Substantia nigra (tissue), 51 donors: ENCODE measurements at places on chromosomes 3 and 15.

DNA sequence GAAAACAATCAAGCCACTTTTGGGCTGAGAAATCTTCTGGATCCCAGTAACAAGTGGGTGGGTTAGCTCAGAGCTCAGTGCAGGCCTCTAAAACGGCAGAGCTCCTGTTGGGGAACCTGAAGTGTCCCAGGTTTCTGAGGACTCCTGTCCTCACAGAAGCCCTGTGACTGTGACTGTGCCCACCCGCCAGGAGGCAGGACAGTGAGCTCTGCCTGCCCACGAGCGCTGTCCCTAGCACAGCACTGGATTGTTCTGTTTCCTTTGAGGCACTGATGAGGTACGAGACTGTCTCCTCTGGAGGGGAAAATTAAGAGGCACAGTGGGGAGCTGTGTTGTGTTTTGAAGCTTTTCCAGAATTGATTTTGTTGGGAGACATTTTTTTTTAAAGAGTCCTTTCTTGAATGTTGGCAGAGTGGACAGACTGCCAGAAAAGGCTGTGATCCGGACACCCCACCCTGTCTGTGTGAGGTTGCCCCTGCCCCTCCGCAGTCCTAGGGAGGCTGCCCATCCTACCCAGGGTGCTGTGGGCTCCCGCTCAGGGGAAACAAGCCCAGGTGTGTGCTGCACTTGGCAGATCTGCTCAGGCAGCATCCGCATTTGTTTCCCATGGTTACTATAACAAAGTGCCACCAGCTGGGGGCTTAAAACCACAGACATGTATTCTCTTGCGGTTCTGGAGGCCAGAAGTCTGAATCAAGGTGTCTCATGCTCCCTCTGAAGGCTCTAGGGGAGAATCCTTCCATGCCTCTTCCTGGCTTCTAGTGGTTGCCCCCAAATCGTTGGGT lies 66.6 kb upstream of the LARS2 start:
- DNase-seq, result no peak

GRCh38 chr3:45055032-45055410 lies 28.9 kb downstream of the CLEC3B start:
- DNase-seq, result no peak

- no peak for DNase-seq
These were observed 2.4 kb upstream of the KLF13 start for GRCh38 chr15:31324186-31324585.

- no peak for DNase-seq
These were observed 13.0 kb downstream of the PLD1 start for GRCh38 chr3:171797265-171797679.

- DNase-seq, result no peak
These were observed 27.3 kb downstream of the DUSP7 start for GRCh38 chr3:52029053-52029452.

- DNase-seq, result no peak
These were observed 40.2 kb upstream of the SEC61A1 start for GRCh38 chr3:128012050-128012449.

GRCh38 chr15:96470681-96471310 lies 140.3 kb downstream of the NR2F2 start:
- DNase-seq, result no peak

DNA sequence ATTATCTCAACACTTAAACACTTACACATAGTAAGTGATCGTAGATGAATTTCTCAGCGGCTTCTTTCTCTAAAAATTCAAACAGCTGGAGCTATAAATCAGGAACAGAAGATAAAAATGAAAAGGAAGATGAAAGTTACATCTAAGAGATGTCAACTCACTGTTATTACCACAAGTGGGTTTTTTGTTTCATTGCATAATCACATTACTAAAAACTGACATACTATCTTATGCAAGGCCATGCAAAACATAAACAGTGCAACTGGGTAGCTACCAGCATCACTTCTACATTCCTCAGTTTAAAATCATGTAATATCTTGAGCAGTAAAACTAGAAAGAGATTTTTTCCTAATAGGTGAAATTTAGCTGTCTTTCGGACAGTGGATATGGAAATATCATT lies 14.9 kb downstream of the MINDY4B start:
- no peak for DNase-seq

- no peak for DNase-seq
These were observed 239.4 kb downstream of the OXSM start for GRCh38 chr3:26029321-26029720.

- DNase-seq, result no peak
These were observed 10.1 kb downstream of the SCN10A start for GRCh38 chr3:38805765-38806386.

DNA sequence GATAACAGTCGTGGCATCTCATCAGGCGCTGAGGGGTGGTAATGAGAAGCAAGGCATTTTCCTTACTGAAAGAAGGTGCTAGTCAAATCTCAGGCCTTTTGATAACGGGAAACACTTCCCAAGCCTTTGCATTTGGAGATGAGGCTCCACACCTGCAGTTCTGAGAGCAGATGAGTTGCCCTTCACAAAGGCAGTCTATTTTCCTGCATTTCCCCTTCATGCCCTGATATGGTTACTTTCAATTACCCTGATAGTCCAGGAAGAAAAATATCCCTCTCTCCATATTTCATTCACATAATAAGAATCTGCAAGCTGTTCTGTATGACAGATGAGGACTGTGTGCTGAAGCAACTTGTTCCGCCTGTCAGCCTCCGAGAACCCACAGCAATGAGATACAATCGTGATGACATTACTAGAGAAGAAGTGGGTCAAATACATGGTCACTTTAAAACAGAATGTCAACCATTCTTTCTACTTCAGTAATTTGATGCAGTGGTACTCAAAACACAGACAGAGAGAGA lies 25.0 kb downstream of the FHIT start:
- no peak for DNase-seq

GRCh38 chr3:63900010-63900409 lies 12.2 kb downstream of the SCAANT1 start:
- DNase-seq, result no peak

GRCh38 chr15:57165992-57166391 lies 210.3 kb upstream of the CGNL1 start:
- DNase-seq, result no peak

DNA sequence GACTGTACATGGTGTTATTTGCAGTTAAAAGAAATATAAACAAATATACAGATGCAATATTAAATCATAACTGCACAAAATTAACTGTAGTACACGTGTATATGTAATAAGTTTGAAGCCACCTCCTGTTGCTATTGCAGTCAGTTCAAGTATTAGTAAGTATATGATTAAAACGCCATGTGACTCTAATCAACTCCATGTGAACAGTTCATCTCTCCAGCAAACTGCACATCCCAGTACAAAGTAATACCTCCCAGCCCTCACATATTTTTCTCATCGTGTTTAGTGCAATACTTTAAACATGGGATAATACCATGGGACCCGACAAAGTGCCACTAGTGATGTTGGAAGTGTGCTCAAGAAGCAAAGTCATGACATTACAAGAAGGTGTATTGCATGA lies 34.6 kb downstream of the PDCD10 start:
- DNase-seq, result no peak

DNA sequence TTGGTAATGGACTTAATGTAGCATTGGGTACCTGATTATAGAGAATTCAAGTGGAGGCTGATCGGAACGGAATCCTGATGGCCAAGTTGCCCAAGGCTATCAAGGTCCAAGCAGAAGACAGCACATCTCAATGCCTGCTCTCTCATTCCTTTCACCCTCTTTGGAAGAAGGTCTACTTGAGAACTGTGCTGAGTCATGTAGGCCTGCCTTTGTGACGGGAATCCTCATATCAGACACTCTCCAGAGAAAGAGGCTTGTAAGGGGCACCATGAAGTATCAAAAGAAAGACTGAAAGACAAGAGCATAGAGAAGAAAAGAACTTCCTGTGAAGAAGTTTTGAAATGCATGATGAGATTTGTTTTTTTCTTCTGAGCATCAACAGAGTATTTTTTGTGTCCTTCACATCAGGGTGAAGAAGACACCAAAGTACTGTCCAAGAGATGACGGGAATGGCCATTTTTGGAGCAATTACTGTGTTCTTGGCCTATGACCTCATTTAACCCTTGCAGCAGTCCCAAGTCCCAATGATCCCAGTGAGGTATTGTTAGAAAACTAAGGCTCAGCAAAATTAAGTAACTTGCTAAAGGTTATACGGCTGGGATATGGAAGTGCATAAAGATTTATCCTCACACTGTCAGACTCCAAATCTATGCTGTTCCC lies 13.2 kb upstream of the LARP6 start:
- DNase-seq, result no peak

GRCh38 chr3:102329066-102329465 lies 105.7 kb upstream of the ZPLD1 start:
- DNase-seq, result no peak

- DNase-seq, result no peak
These were observed 89.8 kb downstream of the LRRC3B start for GRCh38 chr3:26712211-26713026.

- DNase-seq, result no peak
These were observed 148.9 kb downstream of the GREM1 start for GRCh38 chr15:32866454-32867312.

DNA sequence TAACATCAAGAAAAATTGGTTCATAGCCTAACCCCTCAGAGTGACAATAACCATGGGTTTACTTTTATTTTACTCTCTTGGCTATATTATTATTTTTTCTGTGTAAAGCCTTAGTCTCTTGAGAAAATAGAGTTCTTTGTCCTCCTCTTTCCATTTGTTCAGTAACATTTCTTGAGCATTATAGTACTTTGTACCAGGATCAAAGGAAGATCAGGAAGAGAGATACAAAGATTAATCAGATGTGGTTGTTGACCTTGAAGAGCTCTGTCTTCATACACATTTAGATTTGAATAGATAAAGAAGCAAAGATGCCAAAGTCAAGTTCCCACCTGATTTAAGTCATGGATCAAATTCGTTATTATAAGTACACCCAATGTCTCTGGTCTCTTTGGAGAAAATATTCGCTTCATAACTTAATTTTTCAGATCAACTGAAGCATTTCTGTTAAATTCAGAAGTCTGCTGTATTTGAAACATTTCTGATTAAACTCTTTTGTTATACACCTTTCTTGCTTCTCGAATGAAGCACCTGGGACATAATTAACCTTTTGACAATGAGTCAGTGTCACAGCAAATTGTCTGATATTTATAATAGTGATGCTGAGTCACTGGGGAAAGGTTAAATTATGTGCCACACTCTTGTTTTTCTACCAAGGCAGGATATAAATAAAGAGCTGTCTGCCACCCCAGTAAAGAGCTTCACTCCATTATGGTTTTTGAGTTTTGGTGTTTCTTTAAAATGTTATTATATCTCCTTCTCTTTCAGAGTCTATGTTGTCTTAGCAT lies 100.2 kb downstream of the GHSR start:
- no peak for DNase-seq

DNA sequence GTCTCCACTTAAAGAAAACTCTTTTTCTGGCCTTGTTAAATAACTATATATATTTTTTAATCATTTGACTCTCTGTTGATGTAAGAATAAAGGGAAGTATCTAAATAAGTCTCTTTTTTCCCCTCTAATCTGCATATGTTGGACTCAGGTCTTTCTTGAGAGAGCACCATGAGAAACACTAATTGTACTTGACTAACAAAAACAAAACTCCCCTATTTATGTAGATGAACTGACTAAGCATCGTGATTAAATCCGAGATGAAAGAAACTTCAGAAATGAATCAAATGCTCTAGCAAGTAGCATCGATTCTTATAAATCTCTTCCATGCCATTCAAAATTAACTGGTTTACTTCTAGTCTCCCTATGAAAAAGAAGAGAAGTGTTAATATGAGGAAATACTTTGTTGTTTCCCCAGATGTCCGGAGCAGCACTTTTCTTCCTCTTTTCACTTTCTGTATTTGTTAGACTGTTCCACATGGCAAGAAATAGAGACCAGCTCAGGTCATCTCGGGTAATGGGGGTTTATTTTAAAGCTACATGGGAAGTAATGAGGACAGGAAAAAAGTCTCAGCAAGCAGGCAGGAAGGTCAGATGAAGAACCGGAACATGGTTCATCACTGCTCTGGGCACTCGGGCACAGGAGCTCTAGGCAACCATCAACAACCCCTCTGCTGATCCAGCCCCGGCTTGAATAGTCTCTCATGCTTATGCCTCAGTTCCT lies 288.3 kb downstream of the CNTN6 start:
- DNase-seq, result no peak

- DNase-seq, result no peak
These were observed 278.5 kb upstream of the RASGRP1 start for GRCh38 chr15:38843051-38843501.

- DNase-seq, result no peak
These were observed 11.6 kb downstream of the OXTR start for GRCh38 chr3:8757551-8758518.

DNA sequence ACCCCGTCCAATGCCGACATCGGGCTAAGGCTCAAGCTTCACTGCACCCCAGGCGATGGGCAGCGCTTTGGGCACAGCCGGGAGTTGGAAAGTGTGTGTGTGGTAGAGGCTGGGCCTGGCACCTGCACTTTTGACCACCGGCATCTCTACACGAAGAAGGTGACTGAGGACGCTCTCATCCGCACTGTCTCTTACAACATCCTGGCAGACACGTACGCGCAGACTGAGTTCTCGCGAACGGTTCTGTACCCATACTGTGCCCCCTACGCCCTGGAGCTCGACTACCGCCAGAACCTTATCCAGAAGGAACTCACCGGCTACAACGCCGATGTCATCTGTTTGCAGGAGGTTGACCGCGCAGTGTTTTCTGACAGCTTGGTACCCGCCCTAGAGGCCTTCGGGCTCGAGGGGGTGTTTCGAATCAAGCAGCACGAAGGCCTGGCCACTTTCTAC lies 1.0 kb downstream of the PDE12 start:
- DNase-seq, result no peak

DNA sequence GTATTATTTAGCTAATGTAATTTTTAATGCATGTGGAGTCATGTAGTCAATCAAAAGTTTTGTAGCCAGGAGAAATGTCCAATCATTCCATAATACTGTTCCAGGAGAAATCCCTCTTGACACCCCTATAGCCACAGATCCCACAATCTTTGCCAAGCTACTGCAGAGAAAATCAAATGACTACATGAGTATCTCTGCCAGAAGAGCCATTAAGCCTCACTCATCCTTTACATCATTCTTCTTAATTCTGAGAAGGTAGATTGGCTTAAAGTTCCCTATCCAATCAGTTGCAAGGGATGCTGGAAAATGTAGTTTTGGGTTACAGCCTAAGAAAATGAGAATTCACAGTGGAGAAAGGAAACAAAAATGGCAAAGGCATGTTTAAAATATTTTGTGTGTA lies 502.1 kb downstream of the ZBBX start:
- DNase-seq, result no peak

GRCh38 chr3:195853996-195854395 lies 42.3 kb upstream of the MUC4 start:
- DNase-seq, result no peak

- no peak for DNase-seq
These were observed 63.0 kb downstream of the ATP10A start for GRCh38 chr15:25799906-25800700.

DNA sequence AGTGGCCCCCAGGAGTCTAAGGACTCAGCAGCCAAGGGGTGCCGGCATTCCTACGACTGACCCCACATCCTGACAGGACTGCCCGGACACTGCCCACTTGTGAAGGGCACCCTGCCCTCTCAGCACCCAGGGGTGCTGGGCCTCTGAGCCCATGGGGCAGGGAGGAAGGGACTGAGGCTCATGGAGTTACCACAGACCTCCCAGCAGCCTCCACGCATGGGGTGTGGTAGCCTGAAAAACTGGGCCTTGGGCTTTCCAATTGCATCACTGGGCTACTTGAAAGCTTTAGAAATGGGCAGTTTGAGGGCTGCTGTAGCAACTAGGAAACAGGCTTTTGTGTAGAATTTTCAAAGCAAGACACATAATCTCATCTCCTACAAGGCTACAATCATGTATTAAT lies 13.2 kb downstream of the TKT start:
- no peak for DNase-seq

- DNase-seq, result no peak
These were observed 13.7 kb upstream of the SEC22A start for GRCh38 chr3:123188058-123188457.
